Vagina (tissue), 2 donors: ENCODE measurements at places on chromosomes 16 and 17. TPM values are rescaled to one million over a fixed set of nuclear protein-coding genes. Genes with fewer than 3 reads are reported as not detected.

DNA sequence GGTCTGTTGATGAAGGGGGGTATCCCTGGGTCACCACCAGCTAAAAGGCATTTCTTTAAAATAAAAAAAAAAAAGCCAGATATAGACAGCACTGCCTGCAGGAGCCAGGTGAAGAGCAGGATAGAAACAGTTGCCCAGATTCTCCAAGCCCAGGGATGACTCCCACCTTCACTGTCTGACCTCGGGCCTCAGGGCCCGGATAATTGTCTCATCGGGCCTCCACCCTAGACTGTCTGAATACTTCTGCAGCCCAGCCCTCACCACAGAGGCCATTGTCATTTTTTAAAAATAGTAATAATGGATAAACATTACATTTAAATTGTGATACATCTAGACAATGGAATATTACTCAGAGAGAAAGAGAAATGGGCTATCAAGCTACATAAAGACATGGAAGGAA is 92.8 kb upstream of the TNRC6C start:
- no peak for DNase-seq

GRCh38 chr16:58121132-58121531 is 8.0 kb downstream of the CFAP20 start:
- no peak for DNase-seq

- DNase-seq = no peak
Observed at GRCh38 chr16:53999841-54000240, 286.7 kb downstream of the IRX3 start.

DNA sequence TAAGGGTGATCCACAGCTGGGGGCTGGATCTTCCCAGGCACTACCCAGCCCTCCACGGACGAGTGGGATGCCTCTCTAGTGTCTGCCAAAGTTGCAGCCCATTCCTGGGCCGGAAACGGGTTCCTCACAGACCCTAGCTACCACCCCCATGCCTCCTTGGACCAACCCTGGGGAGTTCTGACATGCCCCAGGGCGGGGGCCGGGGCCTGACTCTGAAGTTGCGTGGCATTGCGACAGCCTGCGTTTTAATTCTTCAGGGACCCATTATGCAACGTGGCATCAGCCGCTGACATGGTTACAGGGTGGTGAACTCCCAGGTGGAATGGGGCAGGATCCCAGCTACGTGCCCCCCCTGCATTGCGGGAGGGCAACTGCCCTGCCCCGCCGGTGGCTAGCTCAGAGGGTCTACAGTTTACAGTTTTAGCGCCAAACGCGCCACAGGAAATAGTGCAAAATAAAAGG is 2.7 kb downstream of the CBX4 start:
- DNase-seq = no peak

DNA sequence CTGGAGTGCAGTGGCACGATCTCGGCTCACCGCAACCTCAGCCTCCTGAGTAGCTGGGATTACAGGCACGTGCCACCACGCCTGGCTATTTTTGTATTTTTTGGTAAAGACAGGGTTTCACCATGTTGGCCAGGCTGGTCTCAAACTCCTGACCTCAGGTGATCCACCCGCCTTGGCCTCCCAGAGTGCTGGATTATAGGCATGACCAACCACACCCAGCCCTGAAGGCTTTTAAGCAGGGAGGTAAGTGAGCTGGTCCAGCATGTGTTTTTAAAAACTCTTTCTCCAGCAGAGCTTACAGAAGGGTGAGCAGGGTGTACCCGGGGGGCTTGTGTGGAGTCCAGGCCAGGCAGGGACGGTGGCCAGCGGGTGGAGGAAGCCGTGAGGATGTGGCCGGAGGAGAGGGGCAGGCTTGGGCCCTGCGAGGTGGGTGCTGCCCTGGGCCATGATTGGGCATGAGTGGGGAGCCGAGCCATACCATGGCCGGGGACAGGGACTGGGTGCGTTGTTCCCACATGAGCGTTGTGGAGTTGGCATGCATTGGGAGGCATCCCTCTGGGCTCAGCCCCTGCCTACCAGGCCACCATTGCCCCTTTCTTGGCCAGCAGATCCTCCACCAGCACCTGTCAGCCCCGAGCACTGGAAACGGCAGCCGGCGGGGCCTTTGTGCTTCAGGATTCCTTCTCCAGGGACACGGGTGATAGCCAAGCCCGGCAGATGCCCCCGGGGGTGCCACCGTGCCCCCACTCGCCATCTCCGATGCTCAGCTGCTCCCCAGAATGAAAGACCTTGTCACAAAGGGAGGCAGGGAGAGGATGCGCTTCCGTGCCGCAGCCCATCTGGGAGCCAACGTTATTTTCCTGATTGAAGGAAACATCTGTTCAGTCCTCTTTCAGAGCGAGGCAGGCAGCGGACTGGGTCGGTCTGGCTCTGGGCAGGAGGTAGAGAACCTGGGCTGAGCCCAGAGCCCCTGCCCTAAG is 64.5 kb downstream of the RAI1 start:
- no peak for DNase-seq

NF1 gene
- 58.7 TPM for total RNA-seq

- DNase-seq = no peak
Observed at GRCh38 chr17:79080761-79081290, 6.2 kb downstream of the ENGASE start.

GRCh38 chr16:75578212-75578611 is 12.0 kb downstream of the GABARAPL2 start:
- no peak for DNase-seq

SYT17 gene
- 13.3 TPM for total RNA-seq
